Activated naive CD8-positive, alpha-beta T cell treated with anti-CD3 and anti-CD28 coated beads, Interleukin-2, amount 10 ng/mL, durations not matched to agents 7 days and 5 days (primary cell): ENCODE measurements at places on chromosomes 7 and 10. TPM values are rescaled to one million over a fixed set of nuclear protein-coding genes. Genes with fewer than 3 reads are reported as not detected.

DNA sequence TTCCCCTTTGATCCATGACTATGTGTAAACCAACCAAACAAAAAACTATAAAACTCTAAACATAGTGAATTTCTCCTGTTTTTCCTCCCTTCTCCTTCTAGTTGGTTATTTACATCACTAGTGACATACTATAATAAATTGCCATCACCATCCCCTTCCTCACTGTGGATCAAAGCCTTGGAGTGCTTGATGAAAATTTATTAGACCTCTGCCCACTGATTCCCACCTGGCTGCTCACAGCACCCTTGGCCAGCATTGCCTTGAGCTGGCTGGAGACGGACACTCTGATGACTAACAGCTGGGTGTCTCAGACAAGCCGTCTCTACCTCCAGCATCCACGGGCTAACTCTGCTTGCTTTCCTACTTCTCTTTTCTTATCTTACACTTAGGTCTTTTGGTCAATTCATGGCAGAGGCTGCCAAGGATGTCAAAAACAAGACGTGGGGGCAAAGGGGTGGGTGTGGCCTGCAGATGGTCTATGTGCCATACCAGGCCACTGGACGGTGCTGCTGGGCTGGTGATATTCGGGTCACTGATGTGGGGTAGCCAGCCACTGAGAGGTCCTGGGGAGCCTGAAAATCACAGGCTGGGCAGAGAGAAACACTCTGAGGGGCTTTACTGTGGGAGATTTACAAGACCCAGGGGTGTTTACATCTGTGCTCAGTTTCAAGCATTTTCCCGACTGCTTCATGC is 207.8 kb downstream of the TAX1BP1 start:
- no peak for DNase-seq

DNA sequence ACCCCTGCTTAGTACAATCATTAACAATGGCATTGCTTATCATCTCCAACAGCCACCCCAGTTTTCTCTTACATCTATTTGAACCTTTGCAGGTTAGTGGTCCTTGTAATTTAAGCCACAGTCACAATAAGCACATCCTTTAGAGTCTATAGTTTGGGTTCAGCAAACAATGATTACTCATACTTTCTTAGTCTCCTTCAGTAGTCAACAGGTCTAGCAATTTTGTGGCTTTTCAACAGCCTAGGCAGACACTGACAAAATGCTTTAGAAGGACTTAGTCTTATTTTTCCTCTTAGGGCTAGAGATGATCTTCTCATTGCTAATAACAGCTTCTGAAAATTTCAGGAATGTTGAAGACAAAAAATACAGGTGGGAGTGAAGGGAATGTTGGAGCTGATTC is 32.3 kb upstream of the FAM204A start:
- DNase-seq, result no peak

- DNase-seq, result no peak
Observed at GRCh38 chr7:106514881-106515280, 146.1 kb downstream of the CCDC71L start.

GRCh38 chr10:110529596-110530011 is 31.9 kb downstream of the DUSP5 start:
- no peak for DNase-seq

GRCh38 chr7:100506356-100506923 is 22.7 kb downstream of the NYAP1 start:
- no peak for DNase-seq

The ADCY1 gene
- 0.03 TPM for total RNA-seq

GRCh38 chr10:36383349-36383748 is 741.3 kb upstream of the FZD8 start:
- DNase-seq, result no peak

The TSPAN12 gene
- not detected for total RNA-seq

DNA sequence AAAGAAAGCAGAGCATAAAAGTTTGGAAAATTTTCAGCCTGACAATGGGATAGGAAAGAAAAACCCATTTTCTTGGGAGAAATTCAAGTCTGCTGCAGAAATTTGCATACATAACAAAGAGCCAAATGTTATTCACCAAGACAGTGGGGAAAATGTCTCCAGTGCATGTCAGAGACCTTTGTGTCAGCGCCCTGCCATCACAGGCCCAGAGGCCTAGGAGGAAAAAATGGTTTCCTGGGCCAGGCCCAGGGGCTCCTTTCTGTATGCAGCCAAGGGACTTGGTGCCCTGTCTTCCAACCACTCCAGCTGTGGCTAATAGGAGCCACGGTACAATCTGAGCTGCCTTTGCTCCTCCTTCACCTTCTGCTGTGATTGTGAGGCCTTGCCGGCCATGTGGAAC is 189.1 kb upstream of the PITRM1 start:
- no peak for DNase-seq

The CPA4 gene
- total RNA-seq, result not detected

DNA sequence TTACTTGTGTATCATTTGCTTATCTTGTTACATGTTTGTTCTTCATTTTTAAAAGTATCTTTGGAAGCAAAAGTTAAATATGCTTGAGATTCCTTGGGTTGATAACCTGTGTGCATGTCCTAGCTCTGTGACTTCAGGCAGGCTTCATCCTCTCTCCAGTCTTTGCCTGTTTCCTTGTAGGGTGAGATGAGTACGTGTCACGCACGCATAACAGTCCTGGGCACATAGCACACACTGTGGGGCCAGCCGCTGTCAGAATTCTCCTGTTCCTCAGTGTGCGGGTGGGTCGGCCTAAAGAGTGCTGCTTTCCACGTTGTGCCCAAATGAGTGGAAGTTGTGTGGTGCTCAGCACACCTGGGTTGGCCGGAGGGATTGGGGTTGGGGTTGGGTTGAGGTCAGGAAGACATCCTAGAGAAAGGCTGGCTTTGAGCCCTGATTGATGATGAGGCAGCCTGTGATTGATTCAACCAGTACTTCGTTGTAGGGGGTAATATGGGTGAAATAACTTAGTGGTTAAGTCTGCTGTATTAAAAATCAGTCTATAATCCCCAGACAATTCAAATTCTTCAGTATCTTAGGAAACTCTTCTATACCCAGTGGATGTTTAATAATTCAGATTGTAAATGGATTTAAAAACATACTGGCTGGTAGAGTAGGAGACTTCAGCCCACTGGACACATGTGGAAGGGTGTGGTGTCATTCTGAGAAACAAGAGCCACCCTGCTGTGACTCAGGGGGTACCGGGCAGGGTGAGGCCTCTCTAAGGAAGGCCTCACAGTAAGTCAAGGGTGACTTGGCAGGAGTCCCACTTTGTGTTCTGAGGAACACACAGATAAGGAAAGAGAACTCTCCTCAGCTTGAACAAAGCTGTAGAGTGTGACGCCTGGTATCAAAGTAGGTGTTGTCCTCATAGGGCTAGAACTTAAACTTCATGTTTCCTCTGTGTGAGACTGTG is 54.8 kb downstream of the DAGLB start:
- no peak for DNase-seq

The PRTFDC1 gene
- total RNA-seq, result 2.0 TPM

DNA sequence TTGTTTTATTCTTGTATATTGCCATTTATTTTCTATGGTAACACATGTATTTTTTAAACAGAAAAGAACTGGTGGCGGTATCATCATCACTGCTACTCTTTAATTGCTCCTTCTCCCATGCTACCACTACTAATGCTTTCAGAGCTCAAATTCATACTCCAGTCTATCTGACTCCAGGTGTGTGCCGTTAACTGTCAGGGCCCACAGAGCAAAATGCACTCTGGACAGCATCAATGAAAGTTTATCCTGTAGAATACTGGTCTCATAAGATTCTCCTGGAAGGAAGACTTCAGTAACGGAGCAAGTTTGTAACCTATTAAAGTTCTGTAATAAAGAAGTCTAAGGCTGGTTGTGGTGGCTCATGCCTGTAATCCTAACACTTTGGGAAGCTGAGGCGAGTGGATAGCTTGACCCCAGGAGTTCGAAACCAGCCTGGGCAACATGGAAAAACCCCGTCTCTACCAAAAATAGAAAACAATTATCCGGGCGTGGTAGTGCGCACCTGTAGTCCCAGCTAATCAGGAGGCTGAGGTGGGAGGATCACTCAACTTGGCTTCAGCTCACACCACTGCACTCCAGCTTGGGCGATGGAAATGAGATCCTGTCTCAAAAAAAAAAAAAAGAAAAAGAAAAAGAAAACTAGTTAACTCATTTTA is 18.4 kb downstream of the ZNRF2 start:
- no peak for DNase-seq

GRCh38 chr10:23530079-23530478 is 91.2 kb downstream of the OTUD1 start:
- no peak for DNase-seq

The APBB1IP gene
- total RNA-seq, result 88.7 TPM

- DNase-seq, result peak; percentile 42
Observed at GRCh38 chr7:100539436-100540006, 518 bp downstream of the AGFG2 start.

The CAMK2B gene
- not detected for total RNA-seq

The MRLN gene
- not detected for total RNA-seq

DNA sequence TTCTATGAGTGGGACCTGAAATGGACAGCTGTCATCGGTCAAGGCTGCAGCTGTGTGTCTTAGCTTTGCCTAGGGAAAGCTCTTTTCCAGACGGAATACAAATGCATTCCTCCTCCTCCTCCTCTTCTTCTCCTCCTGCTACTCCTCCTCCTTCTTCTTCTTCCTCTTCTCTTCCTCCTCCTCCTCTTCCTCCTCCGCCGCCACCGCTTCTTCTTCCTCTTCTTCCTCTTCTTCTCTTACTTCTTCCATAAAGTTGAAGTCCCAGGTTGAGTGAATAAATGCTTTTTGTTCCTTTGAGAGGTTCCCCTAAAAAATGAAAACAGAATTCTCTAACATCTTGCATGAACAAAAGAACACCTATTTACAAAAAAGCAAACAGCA is 28.7 kb downstream of the KLF6 start:
- DNase-seq, result no peak

DNA sequence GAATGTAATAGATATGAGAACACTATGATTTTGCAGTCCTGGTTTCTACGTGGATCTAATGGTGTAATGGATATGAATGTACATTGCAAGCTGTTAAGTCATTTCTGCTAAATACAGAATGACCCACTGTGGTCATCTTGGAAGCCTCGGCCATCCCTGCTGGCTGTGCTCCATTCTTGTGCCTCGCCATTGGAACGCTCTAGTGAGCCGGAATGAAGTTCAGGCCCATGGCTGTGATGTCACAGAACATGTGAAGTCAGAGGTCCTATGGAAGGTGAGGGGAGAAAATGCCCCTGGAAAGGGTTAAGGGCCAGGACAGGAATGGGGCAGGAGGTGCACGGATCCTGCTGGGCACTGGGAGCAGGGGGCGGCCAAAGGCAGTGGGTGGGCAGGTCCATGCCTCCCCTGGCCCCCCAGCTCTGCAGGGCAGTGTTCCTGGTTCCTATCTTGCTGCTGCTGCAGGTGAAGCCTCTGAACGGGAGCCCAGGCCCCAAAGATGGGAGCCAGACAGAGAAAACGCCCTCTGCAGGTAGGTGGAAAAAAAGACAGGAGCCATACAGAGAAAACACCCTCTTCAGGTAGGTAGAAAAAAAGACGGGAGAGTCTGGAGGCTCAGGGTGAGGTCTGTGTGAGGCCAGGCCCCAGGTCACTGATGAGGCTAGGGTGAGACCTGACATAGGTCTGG is at the start of gene LLCFC1:
LLCFC1 (plus strand) TSS at position 259 of the 685 bp plus-strand sequence; CDS start at position 397, 138 bp downstream.
- DNase-seq, result no peak

DNA sequence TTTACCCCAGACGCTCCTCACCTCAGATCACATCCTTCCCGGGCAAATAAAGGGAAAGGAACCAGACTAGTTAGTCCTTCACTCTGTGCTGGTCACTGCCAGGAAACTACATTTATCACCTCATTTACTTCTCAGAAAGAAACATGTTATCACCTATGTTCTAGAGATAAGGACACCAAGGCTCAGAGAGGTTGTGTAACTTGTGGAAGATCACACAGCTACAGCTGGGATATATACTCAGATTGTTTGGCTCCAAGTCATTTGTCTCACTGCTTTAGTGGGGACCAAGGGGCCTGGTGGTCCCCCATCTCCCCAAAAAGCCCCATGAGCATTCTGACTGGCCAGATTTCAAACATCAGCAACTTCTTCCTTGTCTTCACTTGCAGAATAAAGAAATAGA is 17.5 kb upstream of the BTBD16 start:
- DNase-seq, result no peak

The GIMAP4 gene
- total RNA-seq, result 285 TPM

The HOXA1 gene
- 1.0 TPM for total RNA-seq

- DNase-seq, result peak; percentile 50
Observed at GRCh38 chr10:79981450-79982361, 32.8 kb upstream of the SFTPD start.

DNA sequence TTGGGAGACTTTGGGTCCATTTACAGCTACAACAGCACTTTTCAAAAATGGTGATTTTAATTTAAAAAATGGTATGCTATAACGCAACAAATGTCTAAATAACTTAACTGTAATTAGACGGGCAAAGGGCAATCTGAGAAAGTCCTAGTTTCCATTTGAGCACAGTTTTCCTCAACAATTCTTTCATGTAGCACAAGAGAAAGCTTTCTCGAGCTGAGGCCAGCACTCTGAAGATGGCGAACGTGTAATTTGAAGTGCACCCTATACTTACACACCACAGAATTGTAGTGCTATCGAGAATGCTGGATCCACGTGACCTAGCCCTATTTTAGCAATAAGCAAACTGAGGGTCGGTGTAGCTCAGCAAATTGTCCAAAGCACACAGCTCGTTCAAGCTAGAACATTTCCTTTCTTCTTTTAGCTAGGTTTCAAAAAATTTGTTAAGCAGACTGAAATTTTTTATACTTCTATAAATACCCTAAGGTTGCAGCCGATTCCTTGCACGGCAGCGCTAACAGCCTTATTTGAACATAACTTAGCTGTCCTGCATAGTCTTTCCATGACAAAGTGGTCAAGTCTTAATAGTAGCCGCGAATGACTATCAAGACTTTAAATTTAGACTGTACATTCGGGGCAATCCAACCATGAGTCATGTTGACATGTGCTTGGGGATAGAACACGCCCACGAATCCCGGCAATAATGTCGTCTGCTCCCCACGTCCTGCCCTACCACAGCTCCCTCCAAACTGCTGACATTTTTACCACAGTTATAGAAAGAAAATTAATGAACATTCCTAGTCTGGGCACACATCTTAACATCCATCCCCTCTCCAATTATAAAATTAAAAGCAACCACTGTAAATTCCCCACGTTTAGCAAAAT is 10.0 kb downstream of the KLF6 start:
- no peak for DNase-seq

GRCh38 chr10:30974773-30975415 is 56.8 kb downstream of the ZNF438 start:
- DNase-seq, result no peak

The BEND7 gene
- not detected for total RNA-seq

The UNC5B gene
- total RNA-seq, result 0.03 TPM

- DNase-seq, result no peak
Observed at GRCh38 chr10:89478739-89479654, 56.4 kb downstream of the SLC16A12 start.
